ENCODE measurements at places on chromosomes 4 and X.

DNA sequence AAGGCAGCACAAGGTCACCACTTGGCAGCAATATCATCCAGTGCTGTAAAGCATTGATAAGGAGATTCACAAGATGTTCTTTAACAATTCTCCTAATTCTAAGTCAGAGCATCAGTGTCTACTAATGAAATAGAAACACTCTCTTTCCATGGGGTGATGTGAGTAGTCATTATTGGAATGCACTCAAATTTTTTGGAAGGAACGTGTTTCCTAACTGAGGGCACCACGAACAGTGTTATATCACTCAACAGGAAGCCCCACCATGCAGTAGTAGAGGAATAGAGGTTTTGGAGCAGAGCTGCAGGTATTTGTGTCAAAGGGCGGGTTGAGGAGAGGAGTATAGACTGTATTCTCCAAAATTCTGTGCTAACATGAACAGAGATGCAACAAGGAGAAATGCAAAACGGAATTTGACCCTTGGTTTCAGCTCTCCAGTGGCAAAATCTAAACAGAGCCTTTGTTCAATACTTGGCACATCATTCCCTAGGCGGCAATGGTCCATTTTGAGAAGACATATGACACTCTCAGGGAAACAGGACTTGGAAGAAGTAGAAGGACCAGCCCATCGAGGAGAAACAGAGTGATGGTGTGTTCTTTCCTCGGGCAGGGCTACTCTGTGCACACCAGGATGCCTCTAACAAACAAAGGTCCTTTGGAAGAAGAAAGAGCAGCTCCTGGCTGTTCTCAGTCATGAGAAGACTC lies 98.9 kb downstream of the CPEB2 start:
- no peak for DNase-seq

DNA sequence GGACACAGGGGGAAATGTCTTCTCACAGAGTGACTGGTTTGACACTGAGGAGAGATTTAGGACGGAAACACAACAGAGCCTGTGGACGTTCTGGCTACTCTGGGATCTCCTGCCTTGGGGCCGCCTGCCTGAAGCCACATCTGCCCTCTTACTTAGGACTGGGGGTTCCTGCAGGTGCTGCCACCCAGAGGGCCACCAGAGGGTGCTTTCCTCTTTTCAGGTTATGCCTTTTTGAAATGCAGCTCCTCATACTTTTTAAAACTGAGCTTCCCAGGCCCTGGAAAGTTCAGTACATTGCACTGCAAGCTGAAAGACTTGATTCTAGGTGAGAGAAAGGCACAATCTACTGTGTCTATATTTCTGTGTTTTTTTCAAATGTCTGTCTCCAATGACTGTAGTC lies 92.2 kb upstream of the PGRMC2 start:
- peak; percentile 25 for DNase-seq

GRCh38 chr4:176540814-176541213 lies 221.0 kb downstream of the SPCS3 start:
- no peak for DNase-seq

DNA sequence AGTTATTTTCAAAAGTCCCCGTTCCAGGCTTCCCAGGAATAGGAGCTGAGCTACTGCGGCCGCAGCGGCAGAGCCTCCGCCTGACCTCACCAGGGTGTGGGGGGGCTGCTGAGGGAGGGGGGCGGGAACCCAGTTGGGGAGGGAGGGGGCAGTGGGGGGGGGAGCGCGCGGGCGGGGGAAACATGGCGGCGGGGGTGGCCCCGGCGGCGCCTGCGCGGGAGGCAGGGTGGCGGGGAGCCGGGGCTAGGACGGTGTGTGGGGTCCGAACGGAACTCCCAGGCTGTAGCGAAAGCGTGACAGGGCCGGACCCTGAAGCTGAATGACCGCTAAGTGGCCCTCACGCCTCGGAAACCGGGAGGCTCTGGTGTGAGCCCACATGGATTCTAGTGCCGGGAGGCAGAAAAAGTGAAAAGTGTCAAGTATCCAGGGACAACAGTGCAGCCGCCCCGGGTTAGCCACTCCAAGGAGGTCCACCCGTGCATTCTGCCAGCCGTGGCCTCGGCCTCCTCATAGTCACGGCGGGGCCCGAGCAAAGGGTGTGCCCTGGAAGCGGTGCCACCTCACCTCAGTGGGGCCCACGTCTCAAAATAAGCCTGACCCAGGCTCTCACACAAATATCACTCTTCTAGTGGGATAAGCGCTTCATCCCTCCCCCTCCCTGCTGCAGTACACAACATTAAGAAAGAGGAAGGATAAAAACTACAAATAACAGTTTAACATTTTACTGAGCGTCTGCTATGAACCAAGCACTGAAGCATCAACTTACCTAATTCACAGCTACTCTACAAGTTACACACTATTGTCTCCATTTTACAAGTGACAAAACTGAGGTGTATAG lies at the start of gene KLHL13:
Gene KLHL13, minus strand, starts transcription at position 98 of the 838 bp plus-strand sequence. CDS start 88,337 bp downstream, outside the sequence.
- peak; percentile 7 for DNase-seq

GRCh38 chr4:179325181-179325580 lies 1882.9 kb upstream of the AGA start:
- no peak for DNase-seq

DNA sequence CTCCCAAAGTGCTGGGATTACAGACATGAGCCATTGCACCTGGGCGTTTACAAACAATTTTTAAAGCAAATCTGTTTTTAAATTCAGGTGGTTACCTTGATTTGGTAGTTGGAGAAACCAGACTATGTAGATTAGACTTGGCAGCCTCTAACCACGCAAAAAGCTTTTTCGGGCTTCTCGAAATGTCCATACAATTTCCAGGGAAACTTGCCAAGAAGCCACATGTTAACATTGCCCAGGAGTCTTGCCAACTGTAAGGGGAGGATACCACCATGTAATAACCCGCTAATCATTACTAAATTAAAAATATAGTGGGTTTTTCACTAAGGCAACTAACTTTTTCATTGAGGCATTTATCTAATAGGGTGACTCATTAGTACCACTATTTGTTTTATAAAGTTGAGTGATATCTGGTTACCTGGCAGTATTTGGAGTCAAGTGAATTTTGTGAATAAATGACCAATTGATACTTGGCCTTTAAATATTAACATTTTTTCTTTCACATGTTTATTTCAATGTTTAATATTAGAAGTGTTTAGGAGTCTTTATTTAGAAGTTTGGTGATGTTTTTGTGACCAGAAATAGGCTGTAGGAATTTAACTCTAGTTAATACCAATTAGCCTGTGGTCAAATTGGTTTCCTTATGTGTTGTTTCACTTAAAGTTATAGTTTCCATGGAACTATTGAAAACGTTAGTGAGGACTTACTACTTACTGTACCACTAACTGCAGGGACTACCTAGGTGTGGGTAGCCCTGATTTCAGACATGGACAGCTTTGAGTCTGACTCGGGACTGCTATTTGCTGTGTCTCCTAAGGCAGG lies 61.3 kb downstream of the CLDN34 start:
- DNase-seq, result no peak

GRCh38 chr4:2991243-2991642 lies 27.9 kb downstream of the GRK4 start:
- no peak for DNase-seq

DNA sequence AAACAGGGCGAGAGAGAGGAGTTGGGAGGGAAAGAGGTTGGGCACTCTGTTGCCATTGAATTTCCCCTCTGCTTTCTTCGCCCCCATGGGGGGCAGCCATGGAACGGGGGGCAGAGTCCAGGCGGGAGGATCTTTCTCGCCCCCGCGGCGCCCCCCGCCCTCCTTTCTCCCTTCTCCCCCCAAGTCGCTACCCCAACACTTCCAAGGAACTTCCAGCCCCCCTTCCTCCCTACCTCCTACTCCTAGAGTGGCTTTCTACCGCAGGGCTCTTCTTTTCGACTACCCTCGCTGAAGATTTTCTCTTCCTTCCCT lies 594 bp upstream of the STAG2 start:
- no peak for DNase-seq
